ENCODE measurements at places on chromosomes 12 and 14.

GRCh38 chr12:131617596-131618302, 93.1 kb upstream of the SFSWAP start:
- DNase-seq: no peak

DNA sequence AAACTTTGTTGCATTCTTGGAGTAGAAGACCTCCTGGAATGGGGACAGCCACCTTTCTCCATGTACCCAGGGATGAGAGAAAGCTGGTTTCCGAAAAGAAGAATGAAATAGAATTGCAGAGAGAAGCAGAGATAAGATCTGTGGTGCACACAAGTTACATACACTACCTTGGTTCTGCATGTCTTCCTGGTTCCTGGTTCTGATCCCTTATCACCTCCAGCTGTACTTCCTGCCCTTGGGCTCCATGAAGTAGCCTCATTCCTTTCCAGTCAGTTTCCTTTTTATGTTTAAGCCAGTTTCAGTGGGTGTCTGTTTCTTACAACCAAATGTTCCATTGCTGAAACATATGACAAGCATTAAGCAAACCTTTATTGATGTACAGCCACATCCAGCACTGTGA, 69.3 kb downstream of the FBXW8 start:
- no peak for DNase-seq

DNA sequence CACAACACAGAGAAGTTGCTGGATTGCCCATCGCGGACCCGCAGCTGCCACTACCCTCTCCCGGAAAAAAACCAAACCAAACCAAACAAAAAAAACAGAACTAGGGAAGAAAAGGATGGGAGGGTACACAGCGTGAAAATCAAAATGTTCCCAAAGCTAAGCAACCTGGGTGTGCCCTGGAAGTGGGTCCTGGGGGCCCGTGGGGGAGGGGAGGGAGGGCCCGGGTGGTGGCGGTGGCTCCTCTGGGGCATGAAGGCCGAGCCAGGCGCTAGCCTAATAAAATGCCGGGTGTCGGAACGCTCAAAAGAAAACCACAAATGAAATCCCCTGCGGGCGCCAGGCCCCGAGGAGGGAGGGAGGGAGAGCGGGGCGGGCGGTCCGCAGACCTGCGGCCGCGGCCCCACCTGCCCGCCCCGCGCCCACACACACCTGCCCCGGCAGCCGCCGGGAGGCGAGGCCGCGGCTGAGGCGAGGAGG, 787 bp downstream of the HECTD4 start:
- DNase-seq: no peak

DNA sequence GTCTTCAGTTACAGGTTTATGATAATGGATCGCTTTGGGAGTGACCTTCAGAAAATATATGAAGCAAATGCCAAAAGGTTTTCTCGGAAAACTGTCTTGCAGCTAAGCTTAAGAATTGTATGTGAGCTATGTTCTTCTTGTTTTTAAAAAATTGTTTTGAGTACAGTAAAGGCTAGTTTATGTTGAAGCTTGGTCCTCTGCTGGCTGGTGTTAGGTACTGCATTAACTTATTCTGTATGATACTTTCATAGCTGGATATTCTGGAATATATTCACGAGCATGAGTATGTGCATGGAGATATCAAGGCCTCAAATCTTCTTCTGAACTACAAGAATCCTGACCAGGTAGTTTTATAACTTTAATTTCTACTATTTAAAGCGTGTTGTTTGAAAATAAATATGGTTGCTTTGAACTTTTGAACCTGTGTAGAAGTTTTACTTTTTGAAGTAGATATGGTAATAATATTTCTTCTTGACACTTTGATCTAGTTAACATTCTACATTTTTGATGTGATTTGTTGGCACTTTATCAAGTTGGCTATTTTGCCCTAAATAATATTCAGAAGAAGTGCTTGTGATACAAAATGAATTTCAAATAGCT, 55.7 kb downstream of the VRK1 start:
- DNase-seq: no peak

DNA sequence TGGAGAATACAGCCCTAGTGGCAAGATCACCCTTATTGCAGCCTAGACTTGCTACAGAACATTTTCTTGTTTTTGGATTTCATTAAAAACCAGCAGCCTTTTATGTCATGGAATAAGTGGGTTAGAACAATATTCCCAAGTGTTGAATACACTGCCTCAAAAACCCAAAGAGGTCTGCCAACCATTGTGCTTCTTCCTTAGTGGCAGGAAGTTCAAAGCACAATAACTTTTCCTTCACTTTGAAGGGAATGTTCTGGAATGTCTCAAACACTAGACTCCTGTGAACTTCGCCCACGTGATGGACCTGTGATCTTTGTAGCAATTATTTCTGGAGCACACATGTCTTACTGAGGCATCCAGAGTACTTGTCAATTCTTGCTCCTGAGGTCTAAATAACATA, 8.5 kb downstream of the SLC17A8 start:
- no peak for DNase-seq

GRCh38 chr12:89848732-89849131, 140.1 kb upstream of the ATP2B1 start:
- no peak for DNase-seq

- DNase-seq: no peak
Measured at GRCh38 chr12:91935296-91935695, 210.3 kb downstream of the BTG1 start.

DNA sequence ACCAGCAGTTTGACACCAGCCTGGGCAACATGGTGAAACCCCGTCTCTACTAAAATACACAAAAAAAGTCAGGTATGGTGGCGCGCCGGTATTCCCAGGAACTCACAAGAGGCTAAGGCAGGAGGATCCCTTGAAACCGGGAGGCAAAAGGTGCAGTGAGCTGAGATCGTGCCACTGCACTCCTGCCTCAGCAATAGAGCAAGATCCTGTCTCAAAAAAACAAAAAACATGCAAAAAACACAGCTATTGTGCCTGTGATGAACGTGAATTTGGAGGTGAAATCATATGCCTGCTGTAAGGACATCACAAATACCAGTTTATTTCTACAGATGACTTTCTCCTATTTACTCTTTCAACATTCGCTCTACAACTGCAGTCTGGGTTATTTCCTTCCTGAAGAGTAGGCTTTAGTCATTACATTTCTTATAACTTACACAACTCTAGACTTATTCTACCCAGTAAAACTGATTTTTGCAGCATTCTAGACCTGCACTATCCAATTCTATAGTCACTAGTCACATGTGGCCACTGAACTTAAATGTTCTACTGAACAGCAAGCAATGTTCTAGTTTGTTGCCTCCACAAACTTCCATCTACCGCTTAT, 48.3 kb downstream of the HNRNPC start:
- no peak for DNase-seq

- peak; percentile 58 for DNase-seq
Measured at GRCh38 chr12:98399532-98399931, 115.9 kb upstream of the TMPO start.
